ENCODE measurements at places on chromosomes 11 and 22.

DNA sequence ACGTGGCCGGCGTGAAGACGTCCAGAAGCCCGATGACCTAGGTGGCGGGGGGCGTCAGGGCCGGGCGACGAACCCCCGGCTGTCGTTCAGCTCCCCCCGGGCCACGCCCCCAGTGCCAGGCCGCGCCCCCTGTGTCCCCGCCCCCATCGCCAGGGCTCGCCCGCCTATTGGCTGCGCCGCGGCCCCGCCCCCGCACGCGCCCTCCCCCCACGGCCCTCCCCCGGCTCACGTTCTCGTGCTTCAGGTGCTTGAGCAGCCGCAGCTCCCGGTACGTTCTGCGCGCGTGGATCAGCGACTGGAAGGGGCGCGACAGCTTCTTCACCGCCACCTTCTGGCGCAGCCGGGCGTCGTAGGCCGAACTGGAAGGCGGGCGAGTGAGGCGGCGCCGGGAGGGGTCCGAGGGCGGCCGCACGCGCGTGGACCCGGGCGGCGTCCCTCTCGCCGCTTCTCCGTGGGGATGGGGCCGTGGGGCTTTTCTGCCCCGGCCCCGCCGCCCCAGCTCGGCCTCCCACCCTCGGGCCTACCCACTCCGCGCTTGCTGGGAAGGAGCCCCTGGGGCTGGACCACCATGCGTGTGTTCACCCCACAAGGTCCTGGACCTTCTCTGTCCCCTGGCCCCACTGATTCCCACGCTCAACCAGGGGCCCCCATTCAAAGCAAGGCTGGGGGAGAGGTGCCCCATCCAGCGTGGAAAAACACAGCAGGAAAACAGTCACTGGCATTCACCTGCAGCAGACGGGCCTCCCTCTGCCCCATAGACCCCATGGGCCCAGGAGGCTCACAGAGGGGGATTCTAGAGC is 2.4 kb downstream of the MAPK11 start:
- DNase-seq, result no peak

GRCh38 chr22:47600791-47601625 is 838.6 kb downstream of the TBC1D22A start:
- DNase-seq, result no peak

GRCh38 chr11:35730254-35730653 is 67.7 kb downstream of the TRIM44 start:
- DNase-seq, result no peak

GRCh38 chr11:65060913-65061408 is 2.6 kb upstream of the NAALADL1 start:
- no peak for DNase-seq

DNA sequence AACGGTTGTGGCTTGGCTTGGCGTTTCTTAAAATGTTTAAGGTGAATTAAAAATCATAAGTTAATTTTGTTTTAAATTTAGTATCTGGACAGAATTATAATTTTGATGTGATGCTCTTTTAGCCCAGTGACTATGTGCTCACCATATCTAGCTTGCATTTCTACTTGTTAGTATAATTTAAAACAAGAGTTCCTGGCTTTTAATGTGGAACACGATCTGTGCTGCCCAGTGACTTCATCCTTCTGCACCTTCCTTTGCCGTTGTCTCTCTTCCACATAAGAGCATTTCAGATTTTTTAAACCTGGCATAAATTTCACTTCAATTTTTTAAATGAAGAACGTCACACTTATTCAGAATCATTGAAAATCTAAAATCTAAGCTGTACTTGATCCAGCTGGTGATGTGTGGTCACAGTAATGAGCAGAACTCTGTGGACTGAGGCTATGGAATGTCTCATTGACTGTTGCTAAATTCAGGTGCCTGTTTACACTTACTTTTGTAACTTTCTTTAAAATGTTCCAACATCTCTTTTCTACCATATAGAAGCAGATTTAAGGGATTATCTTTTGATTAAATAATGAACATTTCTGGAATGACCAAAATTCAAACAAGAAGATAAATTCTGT is 75.4 kb upstream of the ADSL start:
- no peak for DNase-seq

- DNase-seq, result no peak
These were observed 67.1 kb downstream of the PIWIL3 start for GRCh38 chr22:24707470-24707801.

- no peak for DNase-seq
These were observed 16.4 kb upstream of the SCGB1A1 start for GRCh38 chr11:62402226-62402959.

DNA sequence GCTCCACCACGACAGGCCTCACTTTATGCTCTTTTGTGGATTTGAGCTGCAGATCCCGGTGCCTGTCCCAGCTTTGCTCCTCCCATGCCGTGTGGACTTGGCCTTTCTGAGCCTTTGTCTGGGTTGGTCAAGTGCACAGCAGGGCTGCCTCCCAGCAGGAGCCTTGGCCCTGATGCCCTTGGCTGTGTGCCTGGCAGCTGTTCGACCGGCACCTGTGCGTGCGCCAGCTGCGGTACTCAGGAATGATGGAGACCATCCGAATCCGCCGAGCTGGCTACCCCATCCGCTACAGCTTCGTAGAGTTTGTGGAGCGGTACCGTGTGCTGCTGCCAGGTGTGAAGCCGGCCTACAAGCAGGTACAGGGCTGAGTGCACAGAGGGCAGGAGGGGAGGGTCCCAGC is 46.5 kb downstream of the MYO7A start:
- DNase-seq, result no peak

GRCh38 chr11:117613521-117613920 is 183.5 kb downstream of the DSCAML1 start:
- DNase-seq, result no peak

DNA sequence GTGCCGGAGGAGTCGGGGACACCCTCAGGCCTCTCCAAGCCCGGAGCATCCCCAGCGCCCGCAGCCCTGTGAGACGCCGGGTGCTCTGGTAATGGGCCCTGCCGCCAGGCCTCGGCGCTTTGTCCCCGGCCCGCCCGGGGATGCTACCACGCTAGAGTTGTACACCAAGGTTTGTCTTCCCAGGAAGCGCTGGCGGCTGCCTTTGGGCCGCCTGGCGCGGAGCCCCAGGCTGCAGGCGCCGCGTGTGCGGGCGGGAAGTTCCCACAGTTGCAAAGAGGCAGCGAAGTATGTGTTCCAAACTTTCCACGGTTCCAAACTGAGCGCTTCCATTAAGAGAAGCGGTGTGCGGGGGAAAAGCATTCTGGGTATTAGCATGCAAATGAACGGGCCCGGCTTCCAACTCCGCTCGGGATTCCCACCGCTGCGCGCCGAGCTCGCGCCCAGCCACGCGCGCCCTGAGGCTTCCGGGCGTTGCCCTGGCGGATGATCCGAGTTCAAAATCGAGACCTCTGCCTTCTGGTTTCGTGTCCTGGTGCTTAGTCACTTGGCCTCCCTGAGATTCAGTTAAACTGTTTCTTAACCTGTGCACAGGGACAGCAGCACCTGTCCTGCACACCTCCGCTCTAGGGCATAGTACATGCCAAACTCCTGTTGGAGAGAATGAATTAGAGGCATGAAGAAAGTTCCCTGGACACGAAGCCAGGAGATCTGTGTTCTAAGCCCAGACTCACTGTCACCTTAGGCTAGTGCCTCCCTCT is 1.3 kb upstream of the PATZ1 start:
- peak; percentile 59 for DNase-seq

DNA sequence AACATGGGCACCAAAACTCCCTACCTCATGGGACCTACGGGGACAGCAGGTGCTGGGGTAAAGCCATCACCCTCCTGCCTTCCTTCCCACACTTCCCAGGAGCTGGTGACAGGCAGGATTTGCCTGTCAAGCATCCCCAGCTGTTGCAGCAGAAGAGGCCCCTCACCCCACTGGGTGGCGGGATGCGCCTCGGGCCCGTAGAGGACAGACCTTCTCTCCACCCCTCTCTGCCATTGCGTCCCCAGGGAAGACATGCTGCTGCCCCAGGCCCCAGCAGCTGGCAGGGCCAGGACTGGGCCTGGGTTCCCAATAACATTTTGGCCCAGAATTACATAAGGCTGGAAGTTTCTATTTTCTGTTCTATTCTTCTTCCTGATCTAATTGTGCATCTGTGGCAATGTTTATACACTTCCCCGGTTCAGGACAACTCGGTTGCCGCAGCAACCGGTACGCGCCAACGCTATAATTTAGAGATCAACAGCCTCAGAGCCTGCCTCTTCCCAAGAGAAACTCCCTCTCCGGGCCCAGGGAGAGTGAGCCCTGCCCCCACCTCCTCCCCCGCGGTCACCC is 25.4 kb downstream of the KCNJ4 start:
- DNase-seq, result no peak

DNA sequence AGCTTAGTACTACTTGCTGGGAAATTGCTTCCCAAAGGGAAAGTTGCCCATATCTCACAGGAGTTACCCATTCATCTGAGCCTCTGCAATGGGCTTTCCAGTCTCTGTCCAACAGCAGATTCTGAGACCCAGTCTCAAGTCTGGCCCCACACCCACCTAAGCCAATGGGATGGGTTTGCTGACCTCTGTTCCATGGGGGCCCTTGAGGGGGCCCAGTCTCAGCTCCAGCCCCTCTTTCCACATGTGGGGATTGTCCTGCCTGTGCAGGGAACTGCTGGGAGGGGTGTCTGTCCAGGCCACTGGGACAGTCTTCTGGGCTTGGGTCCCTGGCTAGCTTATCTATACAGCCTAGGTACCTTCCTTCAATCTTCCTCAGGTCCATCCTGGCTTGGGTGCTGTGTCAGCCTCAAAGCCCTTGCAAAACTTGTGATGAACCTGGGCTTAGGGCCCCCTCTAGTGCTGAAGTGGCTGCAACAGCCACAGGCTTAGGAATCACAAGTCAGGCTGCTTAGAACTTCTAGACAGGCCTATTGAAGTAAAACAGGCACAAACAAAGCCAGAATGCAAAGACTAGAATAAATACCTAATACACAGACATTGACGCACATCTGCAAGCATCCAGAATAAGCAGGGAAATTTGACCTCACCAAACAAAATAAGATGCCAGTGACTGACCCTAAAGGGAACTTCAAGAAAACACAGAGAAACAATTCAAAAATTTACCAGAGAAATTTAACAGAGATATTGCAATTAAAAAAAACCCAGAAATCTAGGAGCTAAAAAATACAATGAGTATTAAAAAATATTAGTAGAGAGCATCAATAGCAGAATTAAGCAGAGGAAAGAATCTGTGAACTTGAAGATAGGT is 11.7 kb upstream of the PATL1 start:
- peak; percentile 53 for DNase-seq

- no peak for DNase-seq
These were observed 9.4 kb upstream of the PHOX2A start for GRCh38 chr11:72253392-72253791.

DNA sequence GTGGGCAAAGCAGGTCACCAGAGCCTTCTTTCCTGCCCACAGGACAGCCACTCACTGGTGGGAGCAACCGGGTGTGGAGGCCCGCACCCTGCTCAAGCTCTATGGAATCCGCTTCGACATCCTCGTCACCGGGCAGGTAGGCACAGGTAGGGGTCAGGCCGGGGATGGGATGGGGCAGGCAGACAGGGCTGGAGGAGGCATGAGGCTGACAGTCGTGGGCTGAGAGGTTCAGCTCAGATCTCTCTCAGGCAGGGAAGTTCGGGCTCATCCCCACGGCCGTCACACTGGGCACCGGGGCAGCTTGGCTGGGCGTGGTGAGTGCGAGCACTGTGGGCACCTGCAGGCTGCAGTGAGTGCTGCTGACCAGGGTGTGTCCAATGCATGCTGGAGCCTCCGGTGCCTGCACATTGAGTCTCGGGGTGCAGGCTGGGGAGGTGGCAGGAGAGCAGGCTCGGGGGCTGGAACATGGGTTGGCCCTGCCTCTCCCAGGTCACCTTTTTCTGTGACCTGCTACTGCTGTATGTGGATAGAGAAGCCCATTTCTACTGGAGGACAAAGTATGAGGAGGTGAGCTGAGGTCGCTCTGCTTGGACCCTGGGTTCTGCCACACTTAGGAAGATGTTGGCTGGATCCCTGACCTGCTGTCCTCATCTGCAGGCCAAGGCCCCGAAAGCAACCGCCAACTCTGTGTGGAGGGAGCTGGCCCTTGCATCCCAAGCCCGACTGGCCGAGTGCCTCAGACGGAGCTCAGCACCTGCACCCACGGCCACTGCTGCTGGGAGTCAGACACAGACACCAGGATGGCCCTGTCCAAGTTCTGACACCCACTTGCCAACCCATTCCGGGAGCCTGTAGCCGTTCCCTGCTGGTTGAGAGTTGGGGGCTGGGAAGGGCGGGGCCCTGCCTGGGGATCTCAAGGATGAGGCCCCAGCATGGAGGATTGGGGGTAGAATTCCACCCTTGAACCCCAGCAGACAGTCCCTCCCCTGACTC is 6.3 kb downstream of the SLC7A4 start:
- no peak for DNase-seq

DNA sequence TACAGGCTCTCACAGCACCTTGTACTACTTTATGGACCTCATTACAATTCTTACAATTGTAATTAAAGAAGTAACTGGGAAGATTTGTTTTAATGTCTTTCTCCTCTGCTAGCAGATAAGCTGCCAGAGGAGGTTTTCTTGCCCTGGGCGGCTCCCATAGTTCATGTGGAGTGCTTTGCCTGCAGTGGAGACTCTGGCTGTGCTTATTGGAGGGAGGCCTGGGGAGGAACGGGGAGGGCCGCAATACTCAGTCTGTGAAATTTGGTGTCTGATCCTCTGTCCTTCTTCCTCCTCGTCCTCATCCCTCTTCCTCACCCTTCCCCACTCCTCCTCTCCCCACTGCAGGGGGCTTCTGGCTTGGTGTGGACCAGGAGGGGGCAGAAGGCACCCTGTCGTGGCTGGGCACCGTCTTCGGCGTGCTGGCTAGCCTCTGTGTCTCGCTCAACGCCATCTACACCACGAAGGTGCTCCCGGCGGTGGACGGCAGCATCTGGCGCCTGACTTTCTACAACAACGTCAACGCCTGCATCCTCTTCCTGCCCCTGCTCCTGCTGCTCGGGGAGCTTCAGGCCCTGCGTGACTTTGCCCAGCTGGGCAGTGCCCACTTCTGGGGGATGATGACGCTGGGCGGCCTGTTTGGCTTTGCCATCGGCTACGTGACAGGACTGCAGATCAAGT is 5.6 kb downstream of the SLC35C1 start:
- no peak for DNase-seq

- peak; percentile 36 for DNase-seq
These were observed 13.7 kb downstream of the ARHGEF17 start for GRCh38 chr11:73321604-73322381.

DNA sequence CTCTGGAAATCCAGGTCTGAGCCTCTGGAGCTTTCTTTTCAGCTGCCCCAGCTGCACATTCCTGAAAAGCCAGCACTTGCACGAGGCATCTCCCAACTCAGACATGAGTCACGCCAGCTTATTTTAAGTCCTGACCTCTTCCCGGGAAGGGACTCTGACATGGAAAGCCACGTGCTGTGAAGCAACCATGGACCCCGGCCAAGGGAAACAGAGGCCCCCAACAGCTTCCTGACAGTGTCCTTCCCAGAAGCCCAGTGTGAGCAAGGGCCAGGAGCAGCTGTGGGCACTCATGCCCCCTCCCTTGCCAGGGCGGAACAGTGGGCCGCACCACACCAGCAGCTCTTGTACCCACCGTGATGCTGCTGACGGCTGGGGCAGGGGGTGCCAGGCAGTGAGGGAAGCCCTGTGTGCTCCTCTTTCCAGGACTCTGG is 118.8 kb upstream of the CADM1 start:
- no peak for DNase-seq

DNA sequence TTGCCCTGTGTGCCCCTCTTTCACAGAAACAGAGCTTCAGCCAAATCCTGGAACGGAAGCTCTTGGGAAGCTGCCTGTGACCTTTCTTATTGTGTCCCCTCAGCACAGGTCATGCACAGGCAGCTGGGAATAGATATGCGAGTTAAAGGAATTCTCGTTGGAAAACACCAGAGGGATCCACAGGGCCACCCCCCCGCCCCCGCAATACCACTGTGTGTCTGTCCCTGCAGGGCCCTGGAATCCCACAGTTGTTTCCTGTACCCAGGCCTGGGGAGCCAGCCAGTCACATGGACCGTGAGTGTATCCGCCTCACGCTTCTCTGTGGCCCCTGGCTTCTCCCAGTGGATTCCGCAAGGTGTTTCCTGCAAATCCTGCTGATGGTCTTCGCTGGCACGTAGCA is 29.0 kb downstream of the TIMP3 start:
- DNase-seq, result no peak
